ENCODE measurements at places on chromosomes 1 and 21.

DNA sequence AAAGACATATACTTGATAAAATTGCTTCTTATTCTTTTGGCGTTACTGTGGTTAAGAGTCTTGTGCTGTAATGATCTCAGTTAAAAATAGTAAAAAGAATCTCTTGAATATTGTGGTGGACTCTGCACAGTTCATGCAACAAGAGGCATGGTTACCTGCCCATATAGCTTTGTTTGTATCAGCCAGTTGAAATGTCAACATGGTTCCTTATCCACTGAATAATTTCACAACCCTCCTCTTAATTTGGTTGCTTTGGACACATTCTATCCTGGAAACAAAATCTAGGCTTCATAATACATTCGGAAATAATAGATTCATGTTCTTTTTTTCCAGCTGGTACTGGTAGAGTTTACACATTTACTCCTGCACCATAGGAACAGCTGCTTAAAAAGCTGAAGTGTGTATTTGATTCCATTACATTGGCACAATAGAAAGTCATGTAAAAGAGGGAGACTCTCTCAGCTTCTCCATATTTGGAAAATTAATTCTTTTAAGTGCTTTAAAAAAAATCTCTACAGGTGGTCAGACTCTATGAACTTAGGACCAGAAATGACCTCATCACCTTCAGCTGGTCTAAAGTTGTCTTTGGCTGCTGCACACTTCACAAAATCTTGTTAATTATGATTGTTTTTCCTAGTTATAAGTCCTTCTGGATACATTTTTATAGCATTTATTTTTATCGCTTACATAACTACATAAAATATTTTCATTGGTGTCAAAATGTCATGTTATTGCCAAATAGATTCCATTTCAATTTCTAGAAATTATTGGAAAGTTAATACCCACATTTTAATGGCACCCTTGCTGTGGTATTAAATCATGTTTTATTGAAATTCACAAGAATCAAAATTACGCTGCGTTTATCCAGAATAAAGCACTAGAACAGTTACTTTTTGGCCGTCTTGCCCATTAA is 100.2 kb downstream of the LTN1 start:
- DNase-seq = no peak

DNA sequence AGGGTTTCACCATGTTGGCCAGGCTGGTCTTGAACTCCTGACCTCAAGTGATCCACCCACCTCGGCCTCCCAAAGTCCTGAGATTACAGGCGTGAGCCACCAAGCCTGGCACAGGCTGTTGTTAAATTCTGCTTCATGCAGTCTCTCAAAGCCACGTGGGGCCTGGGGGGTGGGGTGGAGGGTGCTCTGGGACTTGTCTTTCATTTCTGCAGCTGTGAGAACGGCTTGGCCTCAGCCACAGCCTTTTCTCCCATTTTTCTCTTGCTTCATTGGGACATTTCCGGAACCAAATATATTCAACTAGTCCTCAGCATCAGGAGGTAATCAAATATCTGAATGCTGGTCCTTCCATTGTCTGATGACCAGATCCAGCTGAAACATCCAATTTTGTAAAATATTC is 27.6 kb upstream of the KCNE2 start:
- no peak for DNase-seq

DNA sequence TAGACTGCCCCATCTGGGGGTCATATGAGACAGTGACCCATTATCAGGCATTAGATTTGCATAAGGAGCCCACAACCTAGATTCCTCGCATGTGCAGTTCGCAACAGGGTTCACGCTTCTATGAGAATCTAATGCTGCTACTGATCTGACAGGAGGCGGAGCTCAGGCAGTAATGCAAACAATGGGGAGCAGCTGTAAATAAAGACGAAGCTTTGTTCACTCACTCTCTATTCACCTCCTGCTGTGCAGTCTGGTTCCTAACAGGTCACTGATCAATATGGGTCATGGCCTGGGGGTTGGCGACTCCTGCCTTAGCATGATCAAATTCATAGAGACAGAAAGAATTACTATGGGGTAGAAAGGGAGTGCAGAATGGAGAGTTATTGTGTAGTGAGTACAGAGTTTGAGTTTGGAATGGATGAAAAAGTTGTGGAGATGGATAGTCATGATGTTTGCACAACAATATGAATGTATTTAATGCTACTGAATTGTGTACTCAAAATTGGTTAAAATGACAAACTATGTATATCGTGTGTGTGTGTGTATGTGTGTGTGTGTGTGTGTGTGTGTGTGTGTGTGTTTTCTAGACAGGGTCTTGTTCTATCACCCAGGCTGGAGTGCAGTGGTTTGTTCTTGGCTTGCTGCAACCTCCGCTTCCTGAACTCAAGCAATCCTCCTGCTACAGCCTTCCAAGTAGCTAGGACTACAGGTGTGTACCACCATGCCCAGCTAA is 42.2 kb downstream of the BTF3L4 start:
- no peak for DNase-seq

DNA sequence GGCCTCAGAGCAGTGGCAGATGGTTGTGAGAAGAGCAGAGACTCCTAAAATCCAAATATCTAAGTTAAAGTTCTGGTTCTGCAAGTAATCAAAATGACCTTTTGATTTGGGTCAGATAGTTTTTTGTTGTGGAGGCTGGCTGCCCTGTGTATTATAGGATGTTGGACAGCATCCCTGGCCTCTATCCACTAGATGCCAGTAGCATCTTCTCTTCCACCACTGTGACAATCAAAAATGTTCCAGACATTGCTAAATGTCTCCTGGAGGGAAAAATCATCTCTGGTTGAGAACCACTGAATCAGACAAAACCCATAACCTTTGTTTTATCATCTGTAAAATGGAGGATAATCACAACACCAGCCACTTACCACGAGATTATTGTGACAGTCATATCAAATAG is 5.9 kb upstream of the DPT start:
- no peak for DNase-seq

DNA sequence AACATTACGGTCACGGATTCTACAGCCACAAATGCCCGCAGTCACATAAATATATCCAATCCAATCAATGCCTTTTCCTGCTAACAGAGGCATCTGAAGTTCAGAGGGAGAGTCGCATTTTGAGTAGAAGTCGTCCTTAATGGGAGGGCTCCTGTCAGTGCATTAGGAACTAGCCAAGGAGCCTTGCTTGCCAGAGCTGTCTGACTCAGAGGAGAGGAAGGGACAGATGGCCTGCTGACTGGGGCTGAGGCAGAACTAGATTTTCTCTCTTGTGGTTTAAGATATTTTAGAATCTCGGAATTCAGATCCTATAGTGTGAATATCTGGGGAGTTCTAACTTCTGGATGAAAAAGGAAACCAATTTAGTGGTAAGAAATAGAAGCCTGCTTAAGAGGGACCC is 10.6 kb downstream of the XKR8 start:
- peak; percentile 69 for DNase-seq

GRCh38 chr21:36981049-36981391 is 14.6 kb upstream of the HLCS start:
- no peak for DNase-seq

DNA sequence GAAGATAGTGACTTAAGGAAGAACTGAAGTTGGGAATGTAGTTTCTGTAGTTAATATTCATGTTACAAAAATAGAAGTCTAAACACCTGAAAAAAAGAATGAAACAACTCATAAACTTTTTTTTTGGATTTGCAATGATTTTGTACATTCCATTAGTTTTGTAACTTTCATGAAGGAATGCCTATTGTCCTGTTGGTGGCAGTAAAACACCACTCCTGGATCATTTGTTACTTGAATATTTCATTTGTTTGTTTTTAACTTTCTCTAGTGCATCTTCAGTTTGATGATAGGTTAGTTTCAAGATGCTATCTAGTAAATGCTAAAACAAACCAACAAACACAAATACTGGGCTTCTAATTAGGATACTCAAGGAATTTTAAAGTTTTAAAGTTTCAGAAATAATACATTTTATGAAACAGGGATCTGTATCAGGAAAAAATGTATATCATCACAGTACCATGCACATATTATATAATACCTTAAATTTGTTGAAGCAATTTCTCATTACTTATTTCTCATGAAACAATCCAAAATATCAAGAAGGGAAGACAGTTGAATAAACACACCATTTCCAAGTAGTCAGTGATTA is 229.7 kb upstream of the CACYBP start:
- peak; percentile 31 for DNase-seq

DNA sequence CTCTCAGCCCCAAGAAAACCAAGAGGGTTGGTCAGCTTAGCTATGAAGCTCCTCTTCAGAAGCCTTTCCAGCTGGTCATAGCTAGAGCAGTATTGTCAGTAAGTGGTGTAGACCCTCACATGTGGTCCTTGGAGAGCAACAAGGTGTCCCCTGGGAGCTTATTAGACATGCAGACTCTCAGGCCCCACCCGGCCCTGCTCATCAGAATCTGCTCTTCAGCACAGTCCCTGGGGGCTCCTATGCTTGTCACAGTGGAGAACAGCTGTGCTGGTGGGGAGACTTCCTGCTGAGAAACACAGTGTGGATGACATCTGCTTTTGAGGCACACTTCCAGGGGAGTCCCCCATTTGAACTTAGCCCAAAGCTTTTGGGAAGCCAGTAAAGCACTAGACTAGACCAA is 21.9 kb upstream of the NEK2 start:
- DNase-seq = no peak

- no peak for DNase-seq
Observed at GRCh38 chr1:64280001-64280400, 76.6 kb downstream of the UBE2U start.

DNA sequence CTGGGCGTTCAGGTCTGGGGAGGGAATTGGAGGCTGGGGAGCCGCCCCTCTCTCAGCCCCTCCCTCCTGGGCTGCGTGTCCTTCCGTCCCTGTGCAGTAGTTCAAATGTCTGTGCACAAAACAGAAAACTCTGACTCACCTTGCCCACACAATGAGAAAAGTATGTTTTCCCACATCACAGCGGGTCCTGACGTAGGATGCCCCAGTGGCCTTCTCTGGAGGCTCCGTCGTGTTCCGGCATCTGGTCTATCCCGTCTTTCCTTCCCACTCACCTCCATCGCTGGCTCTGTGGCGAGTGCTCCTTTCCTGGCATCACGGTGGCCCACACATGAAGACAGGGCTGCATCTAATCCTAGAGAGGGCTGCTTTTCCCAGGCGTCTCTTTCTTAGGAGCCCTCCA is 224.0 kb downstream of the KAZN start:
- DNase-seq = no peak

DNA sequence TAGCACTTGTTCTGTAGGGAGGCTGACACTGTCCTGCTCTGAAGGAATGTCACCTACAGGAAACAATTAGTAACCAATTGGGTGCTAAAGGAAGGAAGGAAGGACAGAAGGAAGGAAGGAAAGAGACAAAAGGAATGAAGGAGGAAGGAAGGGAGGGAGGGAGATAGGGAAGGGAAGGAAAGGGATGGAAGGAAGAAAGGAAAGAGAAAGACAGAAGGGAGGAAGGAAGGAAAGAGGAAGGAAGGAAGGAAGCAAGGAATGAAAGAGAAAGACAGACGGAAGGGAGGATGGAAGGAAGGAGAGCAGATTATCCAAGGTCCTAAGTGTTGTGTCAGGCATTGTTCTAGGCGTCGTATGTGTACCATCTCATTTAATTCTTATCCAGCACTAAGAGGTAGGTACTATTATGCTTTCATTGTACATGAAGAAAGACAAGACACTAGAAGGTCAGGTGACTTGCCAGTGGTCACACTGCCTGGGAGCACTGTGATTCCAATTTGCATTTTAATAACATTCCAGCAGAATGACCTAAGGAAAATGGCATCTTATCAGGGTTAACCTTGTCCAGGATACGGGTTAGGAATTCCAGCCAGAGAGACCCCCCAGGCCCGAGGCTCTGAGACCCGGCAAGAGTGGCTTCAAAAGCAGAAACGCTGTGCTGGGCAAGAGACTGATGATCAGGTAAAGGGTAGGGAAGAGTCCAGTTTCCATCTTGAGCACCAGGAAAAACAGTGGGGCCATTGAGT is 29.6 kb downstream of the CLIC6 start:
- no peak for DNase-seq

GRCh38 chr1:160354388-160354985 is 11.3 kb downstream of the NCSTN start:
- no peak for DNase-seq

GRCh38 chr21:35197992-35198431 is 148.9 kb upstream of the RUNX1 start:
- DNase-seq = peak; percentile 77

GRCh38 chr1:243234978-243235647 is 20.0 kb downstream of the CEP170 start:
- no peak for DNase-seq

DNA sequence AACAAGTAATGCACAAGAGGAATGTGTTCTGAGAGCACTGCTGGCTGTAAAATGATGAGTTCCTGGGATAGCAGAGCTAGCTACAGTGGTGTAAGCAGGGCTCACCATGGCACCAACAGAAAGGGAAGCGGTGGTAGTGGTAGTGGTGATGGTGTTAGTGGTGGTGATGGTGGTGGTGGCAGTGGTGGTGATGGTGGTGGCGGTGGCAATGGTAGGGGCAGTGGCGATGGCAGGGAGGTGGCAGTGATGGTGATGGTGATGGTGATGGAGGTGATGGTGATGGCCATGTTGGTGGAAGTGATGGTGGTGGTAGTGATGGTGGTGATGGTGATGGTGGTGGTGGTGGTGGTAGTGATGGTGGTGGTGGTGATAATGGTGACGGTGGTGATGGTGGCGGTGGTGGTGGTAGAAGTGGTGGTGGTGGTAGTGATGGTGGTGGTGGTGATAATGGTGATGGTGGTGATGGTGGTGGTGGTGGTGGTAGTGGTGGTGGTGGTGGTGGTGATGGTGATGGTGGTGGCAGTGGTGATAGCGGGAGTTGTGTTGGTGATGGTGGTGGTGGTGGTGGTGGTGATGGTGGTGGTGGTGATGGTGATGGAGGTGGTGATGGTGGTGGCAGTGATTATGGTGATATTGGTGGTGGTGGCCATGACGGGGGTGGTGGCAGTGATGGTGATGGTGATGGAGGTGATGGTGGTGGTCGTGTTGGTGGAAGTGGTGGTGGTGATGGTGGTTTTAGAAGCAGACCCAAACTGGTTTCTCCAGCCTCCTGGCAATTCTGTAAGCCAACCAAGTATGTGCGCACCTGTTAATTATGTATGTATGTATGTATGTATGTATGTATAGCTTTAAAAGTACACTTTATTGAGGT is 254.1 kb downstream of the TRABD2B start:
- DNase-seq = no peak

- DNase-seq = no peak
Observed at GRCh38 chr1:182283746-182284544, 107.6 kb downstream of the GLUL start.

DNA sequence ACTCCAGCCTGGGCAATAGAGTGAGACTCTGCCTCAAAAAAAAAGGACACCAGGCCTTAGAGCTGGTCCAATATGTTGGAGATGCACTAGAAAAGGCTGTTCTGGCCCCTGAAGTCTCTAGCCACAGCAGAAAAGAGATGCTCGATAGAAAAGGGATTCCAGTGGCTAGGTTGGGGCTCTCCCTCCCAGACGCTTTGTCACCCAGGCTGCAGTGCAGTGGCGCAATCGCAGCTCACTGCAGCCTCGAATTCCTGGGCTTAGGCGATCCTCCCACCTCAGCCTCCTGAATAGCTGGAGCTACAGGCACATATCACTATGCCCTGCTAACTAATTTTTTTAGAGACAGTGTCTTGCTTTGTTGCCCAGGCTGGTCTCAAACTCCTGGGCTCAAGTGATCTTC is 18.2 kb downstream of the PDZK1 start:
- DNase-seq = no peak
